ENCODE measurements at places on chromosomes 5 and 9. TPM values are rescaled to one million over a fixed set of nuclear protein-coding genes. Genes with fewer than 3 reads are reported as not detected.

JAKMIP2 gene
- total RNA-seq, result 3.9 TPM

GRCh38 chr9:8855046-8855445 is 1055.5 kb upstream of the DMAC1 start:
- H3K27me3 ChIP-seq, result peaks cover 47% of the 10 kb centered on the region
- H3K36me3 ChIP-seq, result no peaks in the 10 kb centered on the region
- peaks cover 8% of the 10 kb centered on the region for H3K4me1 ChIP-seq
- no peak for DNase-seq
- H3K27ac ChIP-seq, result no peak overlapping the region

GRCh38 chr9:126371007-126371870 is 44.6 kb downstream of the MVB12B start:
- H3K27ac ChIP-seq, result no peak overlapping the region
- H3K36me3 ChIP-seq, result no peaks in the 10 kb centered on the region
- peaks cover 21% of the 10 kb centered on the region for H3K4me1 ChIP-seq
- no peak for DNase-seq
- no peak overlapping the region for H3K4me3 ChIP-seq

GRCh38 chr5:129978270-129978669 is 74.0 kb downstream of the CHSY3 start:
- no peak overlapping the region for H3K27ac ChIP-seq
- H3K36me3 ChIP-seq, result no peaks in the 10 kb centered on the region
- H3K4me3 ChIP-seq, result no peak overlapping the region
- no peaks in the 10 kb centered on the region for H3K4me1 ChIP-seq
- peaks cover 4% of the 10 kb centered on the region for H3K27me3 ChIP-seq

DNA sequence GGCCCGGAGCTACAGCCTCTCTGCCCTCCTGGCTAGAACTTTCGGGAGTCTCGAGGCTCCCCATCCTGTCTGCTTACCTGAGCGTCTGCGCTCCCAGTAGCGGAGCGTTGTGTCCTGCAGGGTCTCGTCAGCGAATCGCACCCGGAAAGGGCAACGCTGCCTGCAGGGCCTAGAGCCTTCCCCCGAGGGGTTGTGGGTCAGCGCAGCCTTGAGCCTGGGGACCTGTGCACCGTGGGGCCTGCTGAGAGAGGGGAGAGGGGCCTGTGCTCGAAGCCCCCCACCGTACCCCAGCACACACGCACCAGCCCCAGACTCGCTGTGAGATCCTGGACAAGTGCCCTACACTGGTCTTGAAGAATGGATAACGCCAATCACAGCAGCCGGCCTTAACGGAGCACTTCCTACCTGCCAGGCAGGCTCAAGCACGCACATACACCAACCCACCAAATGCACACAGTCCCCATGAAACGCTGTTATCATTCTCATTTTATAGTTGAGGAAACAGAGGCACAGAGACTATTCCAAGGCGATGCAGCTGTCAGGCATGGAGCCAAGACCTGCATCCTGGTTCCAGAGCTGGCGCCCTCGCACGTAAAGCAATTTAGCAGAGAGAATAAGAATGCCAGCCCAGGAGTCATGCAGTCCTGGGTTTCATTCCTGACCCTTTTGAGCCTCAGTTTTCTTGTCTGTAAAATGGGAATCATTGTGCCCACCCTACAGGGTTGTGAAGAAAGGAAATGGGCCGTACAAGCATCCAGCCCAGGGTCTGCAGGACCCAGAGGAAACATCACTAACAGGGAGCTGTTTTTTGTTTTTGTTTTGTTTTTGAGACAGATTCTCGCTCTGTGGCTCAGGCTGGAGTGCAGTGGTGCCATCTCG is 5.3 kb downstream of the C9orf50 start:
- no peak overlapping the region for H3K4me3 ChIP-seq
- H3K4me1 ChIP-seq, result peaks cover 16% of the 10 kb centered on the region
- H3K27ac ChIP-seq, result no peak overlapping the region
- DNase-seq, result no peak

DNA sequence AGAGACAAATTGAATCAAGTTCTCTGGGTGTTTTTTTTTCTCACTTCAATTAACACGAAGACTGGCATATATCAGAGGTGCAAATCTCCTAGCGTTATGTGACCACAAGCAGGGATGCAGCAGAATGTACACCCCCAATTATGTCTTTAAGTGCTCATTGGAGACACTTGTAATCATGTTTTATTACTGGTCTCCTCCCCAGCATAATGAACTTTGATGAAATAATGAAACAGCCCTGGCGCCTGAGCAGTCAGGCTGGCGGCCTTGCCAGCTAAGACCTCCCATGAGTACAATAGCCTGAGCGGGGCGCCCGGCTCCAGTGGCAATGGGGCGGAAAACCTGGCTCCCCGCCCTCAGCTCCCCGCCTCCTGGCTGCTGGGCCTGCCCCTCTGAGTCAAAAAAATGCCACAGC is 209.4 kb upstream of the MSX2 start:
- no peaks in the 10 kb centered on the region for H3K36me3 ChIP-seq
- peaks cover 7% of the 10 kb centered on the region for H3K27me3 ChIP-seq

GRCh38 chr5:166369807-166370206 is 1921.6 kb upstream of the WWC1 start:
- peaks cover 2% of the 10 kb centered on the region for H3K4me1 ChIP-seq
- no peaks in the 10 kb centered on the region for H3K27me3 ChIP-seq
- H3K4me3 ChIP-seq, result no peak overlapping the region
- H3K27ac ChIP-seq, result no peak overlapping the region

DNA sequence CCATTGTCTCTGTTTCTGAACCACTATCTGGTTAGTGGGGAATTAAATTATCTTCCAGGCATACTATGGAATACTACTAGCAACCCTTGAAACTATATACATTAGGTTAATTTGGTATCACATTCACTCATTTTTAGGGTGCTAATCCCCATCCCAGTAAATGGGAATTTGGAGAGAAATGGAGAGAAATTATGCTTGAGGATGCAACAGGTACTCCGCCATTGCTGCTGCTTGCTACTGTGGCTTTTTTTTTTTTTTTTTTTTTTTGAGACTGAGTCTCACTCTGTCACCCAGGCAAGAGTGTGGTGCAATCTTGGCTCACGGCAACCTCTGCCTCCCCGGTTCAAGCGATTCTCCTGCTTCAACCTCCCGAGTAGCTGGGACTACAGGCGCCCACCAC is 66.1 kb downstream of the AK8 start:
- H3K27me3 ChIP-seq, result peaks cover 21% of the 10 kb centered on the region
- DNase-seq, result no peak
- no peaks in the 10 kb centered on the region for H3K4me1 ChIP-seq

GRCh38 chr5:169442913-169443784 is 140.4 kb upstream of the SPDL1 start:
- no peak overlapping the region for H3K27ac ChIP-seq
- no peak for DNase-seq
- no peaks in the 10 kb centered on the region for H3K36me3 ChIP-seq
- H3K27me3 ChIP-seq, result no peaks in the 10 kb centered on the region
- H3K4me3 ChIP-seq, result no peak overlapping the region

DNA sequence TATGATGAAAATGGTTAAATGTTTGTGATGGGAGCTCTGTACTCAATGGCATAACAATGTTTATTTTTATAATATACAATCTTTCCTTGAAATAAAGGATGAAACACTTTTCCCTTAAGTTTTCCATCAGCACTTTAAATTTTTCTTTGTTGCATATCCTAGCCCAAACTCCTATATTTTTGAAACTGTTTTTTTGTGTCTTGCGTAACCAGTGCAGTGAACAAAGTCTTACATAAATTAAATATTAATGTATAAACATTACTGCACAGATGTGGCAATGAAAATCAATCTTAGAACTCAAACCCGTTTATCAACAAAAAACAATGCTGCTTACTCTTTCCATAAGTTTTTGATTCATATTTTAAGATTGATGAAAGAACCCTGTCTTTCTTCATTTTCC is 34.1 kb upstream of the IL31RA start:
- H3K36me3 ChIP-seq, result no peaks in the 10 kb centered on the region
- no peak for DNase-seq
- peaks cover 28% of the 10 kb centered on the region for H3K27me3 ChIP-seq
- H3K4me3 ChIP-seq, result no peak overlapping the region

DNA sequence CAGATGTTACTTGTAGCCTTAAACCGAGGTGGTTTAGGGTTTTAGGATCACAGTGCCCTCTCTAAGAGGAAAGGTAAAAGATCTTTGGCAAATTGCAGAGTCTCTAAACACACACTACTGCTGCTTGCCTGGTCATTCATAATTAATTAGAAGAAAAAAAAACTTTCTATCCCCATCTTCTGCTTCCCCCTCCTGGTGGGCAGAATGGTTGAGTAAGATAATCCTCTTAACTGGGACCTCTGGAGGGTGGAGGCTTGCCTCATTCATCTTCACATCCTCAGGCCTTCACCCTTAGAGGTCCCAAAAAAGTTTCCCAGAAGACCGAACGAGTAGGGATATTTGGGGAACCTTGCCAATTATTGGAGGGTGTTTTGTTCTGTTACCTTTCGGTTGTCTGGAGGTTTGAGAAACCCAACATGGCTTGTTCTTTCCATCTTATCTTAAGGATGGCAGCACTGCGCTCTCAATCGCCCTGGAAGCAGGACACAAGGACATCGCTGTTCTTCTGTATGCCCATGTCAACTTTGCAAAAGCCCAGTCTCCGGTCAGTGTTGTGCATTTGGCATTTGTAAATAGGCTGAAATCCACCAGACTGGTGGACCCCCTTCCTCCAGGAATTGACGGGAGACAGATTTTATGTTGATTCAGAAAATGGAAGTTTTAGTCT is 97.3 kb upstream of the DMRT1 start:
- DNase-seq, result no peak
- no peak overlapping the region for H3K4me3 ChIP-seq
- H3K27me3 ChIP-seq, result no peaks in the 10 kb centered on the region
- H3K36me3 ChIP-seq, result no peaks in the 10 kb centered on the region

- no peak for DNase-seq
- H3K36me3 ChIP-seq, result no peaks in the 10 kb centered on the region
- peaks cover 5% of the 10 kb centered on the region for H3K4me1 ChIP-seq
- H3K4me3 ChIP-seq, result no peak overlapping the region
- H3K27ac ChIP-seq, result no peak overlapping the region
- no peaks in the 10 kb centered on the region for H3K27me3 ChIP-seq
These were observed 83.5 kb downstream of the ARHGAP26 start for GRCh38 chr5:142853682-142854081.

DNA sequence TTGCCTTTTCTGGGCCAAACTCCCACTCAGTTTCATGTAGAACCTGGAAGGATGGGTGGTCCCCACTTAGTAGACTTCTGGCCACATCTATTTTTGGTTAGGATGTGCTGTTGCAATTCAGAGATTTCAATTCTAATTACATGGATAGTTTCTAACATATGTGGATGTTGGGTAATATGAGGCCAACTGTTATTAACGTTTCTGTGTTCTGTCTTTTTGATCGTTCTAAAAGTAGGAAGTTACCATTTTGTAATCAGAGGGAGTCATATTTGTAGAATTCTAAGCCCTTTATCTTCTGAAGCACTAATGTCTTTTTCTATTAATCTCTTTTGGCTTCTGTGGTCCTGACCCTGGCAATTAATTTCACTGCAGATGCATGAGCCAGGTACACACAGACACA is 141.6 kb upstream of the SPEF2 start:
- peaks cover 9% of the 10 kb centered on the region for H3K4me1 ChIP-seq
- H3K4me3 ChIP-seq, result no peak overlapping the region
- no peak for DNase-seq
- H3K27me3 ChIP-seq, result peaks cover 2% of the 10 kb centered on the region
- no peak overlapping the region for H3K27ac ChIP-seq
- H3K36me3 ChIP-seq, result peaks cover 11% of the 10 kb centered on the region

- DNase-seq, result no peak
- H3K27me3 ChIP-seq, result no peaks in the 10 kb centered on the region
- H3K4me3 ChIP-seq, result no peak overlapping the region
These were observed 56.3 kb upstream of the ELL2 start for GRCh38 chr5:96017951-96018350.

HAVCR1 gene
- total RNA-seq, result 0.65 TPM

GRCh38 chr5:21391506-21391905 is 1403.5 kb upstream of the CDH18 start:
- no peak overlapping the region for H3K27ac ChIP-seq
- no peaks in the 10 kb centered on the region for H3K27me3 ChIP-seq
- H3K36me3 ChIP-seq, result no peaks in the 10 kb centered on the region

F12 gene
- 4.9 TPM for total RNA-seq

GRCh38 chr9:14062586-14063221 is 251.2 kb downstream of the NFIB start:
- H3K4me1 ChIP-seq, result no peaks in the 10 kb centered on the region
- H3K27me3 ChIP-seq, result no peaks in the 10 kb centered on the region
- H3K27ac ChIP-seq, result no peak overlapping the region
- H3K36me3 ChIP-seq, result no peaks in the 10 kb centered on the region

GRCh38 chr9:130198501-130199179 is 26.4 kb downstream of the NCS1 start:
- no peaks in the 10 kb centered on the region for H3K4me1 ChIP-seq
- H3K27me3 ChIP-seq, result no peaks in the 10 kb centered on the region
- H3K27ac ChIP-seq, result no peak overlapping the region
- no peaks in the 10 kb centered on the region for H3K36me3 ChIP-seq

- H3K4me3 ChIP-seq, result no peak overlapping the region
- H3K36me3 ChIP-seq, result no peaks in the 10 kb centered on the region
- H3K27me3 ChIP-seq, result peaks cover 2% of the 10 kb centered on the region
- H3K27ac ChIP-seq, result no peak overlapping the region
These were observed 409.0 kb downstream of the SPOCK1 start for GRCh38 chr5:137090151-137090550.

PRRX2 gene
- 0.57 TPM for total RNA-seq

DNA sequence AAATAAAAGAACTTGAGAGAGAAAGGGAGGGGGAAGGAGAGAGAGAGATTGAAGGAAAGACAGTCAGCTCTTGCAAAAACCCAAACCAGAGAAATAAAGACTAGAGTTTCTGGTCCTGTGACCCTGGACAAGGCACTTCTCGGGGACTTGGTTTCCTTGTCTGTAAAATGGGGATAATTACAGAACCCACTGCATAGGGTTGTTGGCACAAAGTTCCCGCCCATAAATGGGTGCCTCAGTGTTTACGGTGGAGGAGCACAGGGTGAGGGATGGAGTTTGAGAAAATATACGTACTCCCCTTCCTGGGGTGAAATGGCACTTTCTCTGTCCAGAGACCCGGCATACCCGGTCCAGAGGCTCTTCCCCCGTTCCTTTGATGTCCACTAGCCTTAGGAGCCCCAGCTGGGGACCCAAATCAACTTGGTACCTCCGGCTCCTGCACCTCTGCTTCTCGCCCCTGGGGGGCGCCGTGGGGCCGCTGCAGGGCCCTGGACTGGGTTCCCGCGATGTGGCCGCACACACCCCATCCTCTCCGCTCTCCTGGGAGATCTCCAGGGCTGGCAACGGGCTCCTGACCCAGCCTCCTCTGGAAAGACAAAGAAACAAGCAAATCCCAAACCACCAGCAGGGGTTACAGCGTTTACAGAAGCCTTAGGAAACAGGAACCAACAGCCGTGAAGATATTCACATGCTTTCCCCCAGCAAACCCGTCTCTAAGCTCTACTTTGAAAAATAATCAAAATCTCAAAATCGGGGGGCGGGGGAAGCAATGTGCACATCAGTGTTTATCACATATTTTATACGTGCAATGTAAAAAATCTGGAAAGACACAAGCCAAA is 26.3 kb downstream of the PTGES start:
- peak; percentile 81 for DNase-seq
- no peaks in the 10 kb centered on the region for H3K36me3 ChIP-seq
- H3K27me3 ChIP-seq, result no peaks in the 10 kb centered on the region
- peak overlapping the region; percentile 33 for H3K4me3 ChIP-seq
- H3K4me1 ChIP-seq, result peaks cover 2% of the 10 kb centered on the region
- no peak overlapping the region for H3K27ac ChIP-seq

- H3K4me1 ChIP-seq, result no peaks in the 10 kb centered on the region
- H3K27me3 ChIP-seq, result no peaks in the 10 kb centered on the region
- no peak overlapping the region for H3K27ac ChIP-seq
- no peak overlapping the region for H3K4me3 ChIP-seq
These were observed 34.6 kb downstream of the SKIC3 start for GRCh38 chr5:95520206-95520605.

GRCh38 chr9:102456562-102456961 is 538.6 kb upstream of the CYLC2 start:
- DNase-seq, result no peak
- H3K27ac ChIP-seq, result no peak overlapping the region
- H3K4me1 ChIP-seq, result no peaks in the 10 kb centered on the region
- H3K36me3 ChIP-seq, result no peaks in the 10 kb centered on the region
- H3K4me3 ChIP-seq, result no peak overlapping the region

MEF2C gene
- 0.12 TPM for total RNA-seq

TRAF1 gene
- 113 TPM for total RNA-seq
